ENCODE measurements at places on chromosomes 16 and 17.

- no peak for DNase-seq
Observed at GRCh38 chr17:64786337-64786736, 124.2 kb upstream of the SMURF2 start.

DNA sequence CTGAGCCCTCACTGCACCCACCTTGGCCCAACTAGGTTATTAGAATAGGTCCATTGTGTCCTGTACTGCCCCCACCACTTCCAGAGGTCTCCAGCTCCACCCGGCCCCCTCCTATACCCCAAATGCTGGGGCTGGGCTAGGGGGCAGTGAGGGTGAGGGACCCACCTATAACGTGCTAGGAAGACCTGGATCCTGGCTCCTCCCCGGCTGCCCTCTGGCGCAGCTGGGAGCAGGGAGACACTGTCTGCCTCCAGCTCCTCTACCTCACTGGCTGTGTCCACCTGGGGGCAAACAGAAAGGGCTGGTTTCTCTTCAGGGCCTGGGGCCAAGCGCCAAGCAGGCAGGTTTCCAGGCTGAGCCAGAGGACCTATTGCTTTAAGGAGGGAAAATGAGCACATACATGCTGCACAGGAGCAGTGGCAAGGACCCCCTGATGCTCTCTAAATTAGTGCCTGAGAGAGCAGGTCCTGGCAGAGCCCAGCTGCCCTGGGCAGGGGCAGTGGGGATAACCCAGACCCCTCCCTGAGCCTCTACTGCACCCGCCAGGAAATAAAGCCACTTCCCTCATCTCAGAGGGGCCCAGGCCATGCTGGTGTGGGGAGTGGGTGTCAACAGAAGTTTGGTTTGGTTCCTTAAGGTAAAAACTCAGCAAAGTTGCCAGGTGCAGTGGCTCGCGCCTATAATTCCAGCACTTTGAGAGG is 12.2 kb downstream of the TSPOAP1 start:
- DNase-seq = no peak

DNA sequence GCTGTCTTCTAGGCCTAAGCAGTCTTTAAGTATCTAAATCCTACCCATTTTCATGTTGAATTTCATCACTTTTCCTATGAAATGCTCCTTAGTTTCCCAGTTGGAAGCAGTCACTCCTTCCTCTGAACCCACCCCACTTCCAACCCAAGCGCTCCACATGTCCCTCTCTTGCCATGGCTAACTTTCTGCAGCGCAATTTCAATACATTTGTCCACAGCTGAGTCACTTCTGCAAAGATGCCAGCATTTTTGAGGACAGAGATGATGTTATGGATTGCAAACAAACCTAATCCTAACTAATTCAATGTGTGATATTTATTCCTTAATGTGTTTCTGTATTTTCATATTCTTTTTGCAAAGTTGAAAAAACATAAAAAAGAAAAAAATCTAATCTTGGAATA is 71.7 kb downstream of the HLF start:
- no peak for DNase-seq

DNA sequence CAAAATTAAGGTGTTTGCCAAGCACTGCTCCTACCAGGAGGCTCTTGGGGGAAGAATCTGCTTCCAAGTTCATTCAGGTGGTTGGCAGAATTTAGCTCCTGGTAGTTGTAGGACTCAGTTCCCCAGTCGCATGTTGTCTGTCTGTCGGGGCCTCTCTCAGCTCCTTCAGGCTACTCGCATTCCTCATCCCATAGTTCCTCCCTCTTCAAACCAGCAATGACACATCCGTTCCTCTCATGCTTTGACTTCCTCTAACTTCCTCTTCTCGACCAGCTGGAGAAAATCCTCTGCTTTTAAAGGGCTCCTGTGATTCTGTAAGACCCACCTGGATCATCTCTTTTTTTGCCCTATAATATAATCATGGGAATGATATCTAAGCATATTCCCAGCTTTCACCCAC is 108.1 kb downstream of the PMP22 start:
- DNase-seq = no peak

GRCh38 chr17:29718446-29719039 is 95.8 kb upstream of the CORO6 start:
- no peak for DNase-seq

GRCh38 chr16:90020260-90020837 is 1.1 kb upstream of the DBNDD1 start:
- no peak for DNase-seq

GRCh38 chr17:41377546-41377945 is 4.6 kb downstream of the KRT34 start:
- DNase-seq = no peak
